ENCODE measurements at places on chromosomes 6 and 20.

GRCh38 chr6:7433121-7433617, 43.6 kb downstream of the RIOK1 start:
- DNase-seq = no peak

DNA sequence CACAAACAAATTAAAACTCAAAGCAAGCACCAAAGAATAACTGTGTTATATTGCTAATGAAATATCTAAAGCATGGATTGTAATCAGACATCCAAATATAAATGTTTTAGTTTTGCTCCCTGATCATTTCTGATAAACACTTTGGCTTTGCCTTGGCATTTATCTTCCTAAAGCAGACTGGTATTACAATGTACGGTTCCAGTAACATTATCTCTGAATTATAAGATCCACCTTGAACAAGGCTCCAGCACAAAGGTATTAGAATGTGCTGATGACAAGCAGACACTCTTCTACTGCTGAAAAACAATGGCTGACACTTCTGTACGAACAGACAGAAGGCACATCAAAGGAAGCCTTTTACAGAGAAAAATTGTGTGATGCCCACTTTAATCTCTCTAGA, 74.6 kb downstream of the INSM1 start:
- no peak for DNase-seq

GRCh38 chr20:34179637-34180360, 61.4 kb upstream of the ASIP start:
- DNase-seq = no peak

DNA sequence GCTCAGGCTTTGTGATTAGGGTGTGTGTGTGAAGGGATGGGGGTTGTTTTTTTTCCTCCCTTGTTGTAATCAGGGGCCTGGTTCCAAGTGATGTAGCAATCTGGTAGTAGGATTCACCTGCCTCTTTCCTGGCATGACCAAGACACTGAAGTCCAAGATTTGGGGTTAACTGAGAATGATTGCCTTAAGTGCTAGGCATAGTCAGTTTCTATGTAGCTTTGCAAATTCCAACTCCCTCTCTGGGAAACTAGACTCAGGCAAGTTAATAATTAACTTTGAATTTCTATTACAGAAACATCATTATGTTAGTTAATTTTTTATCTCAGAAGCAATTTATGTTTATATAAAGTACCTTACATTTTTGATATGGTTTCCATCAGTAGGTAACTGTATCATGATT, 43.6 kb downstream of the NUS1 start:
- DNase-seq = no peak

GRCh38 chr6:115932481-115932880, 128.2 kb downstream of the FRK start:
- no peak for DNase-seq

GRCh38 chr6:135675026-135675425, 176.5 kb upstream of the PDE7B start:
- no peak for DNase-seq

DNA sequence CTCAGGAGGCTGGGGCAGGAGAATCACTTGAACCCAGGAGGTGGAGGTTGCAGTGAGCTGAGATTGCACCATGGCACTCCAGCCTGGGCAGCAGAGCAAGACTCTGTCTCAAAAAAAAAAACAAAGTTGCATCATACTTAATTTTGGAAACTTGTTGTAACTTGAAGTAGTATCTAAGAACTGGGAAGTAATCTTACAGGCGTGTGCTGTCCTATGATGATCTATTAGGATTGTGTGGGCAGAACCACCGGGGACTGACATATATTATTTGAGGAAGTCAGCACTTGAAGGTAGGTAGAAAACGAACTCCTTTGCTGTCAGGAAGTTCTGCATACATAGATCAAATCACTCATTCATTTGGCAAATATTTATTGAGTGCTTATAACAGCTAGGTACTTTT, 188.5 kb downstream of the ZNF217 start:
- no peak for DNase-seq

- no peak for DNase-seq
Measured at GRCh38 chr20:31890646-31891045, 20.2 kb downstream of the TTLL9 start.
